ENCODE measurements at places on chromosomes 3 and 15.
A peak's percentile ranks its signal among the peaks of the same experiment; 100 is the strongest.

DNA sequence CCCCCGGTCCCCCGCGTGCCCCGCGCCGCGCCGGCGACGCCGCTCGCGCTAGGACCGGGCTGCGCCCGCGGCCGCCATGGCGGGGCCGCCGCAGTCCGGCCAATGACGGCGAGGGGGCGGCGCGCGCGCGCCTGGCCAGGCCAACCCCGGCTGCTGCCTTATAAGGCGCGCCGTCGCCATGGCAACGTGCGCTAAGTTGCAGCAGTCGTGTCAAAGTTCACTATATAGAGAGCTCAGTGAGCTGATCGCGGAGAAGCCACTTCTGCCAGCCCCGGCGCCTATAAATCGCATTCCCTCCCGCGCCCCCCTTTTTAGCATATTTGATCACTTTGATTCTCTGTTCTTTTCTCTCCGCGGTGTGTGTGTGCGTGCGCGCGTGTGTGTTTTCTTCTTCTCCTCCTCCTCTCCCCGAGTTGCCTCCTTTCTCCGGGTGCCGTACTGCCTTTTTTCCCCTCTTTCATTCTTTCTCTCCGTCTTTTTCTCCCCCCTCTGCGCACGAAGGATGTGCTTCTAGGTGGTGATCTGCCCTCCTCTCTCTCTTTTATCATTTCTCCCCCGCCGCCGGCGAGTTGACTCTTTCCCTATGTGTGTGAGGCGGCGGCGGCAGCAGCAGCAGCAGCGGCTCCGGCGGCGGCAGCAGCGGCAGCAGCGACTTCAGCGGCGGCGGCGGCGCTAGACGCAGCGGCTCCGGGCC is at the start of gene NR2F2:
Gene NR2F2 (plus strand): TSS at position 251 of the 694 bp plus-strand sequence. CDS start 1,406 bp downstream, outside the sequence.
- peak; percentile 53 for DNase-seq

GRCh38 chr3:171350364-171350763 is 109.8 kb downstream of the TNIK start:
- no peak for DNase-seq

GRCh38 chr3:52881871-52882270 is 15.5 kb downstream of the STIMATE start:
- no peak for DNase-seq

DNA sequence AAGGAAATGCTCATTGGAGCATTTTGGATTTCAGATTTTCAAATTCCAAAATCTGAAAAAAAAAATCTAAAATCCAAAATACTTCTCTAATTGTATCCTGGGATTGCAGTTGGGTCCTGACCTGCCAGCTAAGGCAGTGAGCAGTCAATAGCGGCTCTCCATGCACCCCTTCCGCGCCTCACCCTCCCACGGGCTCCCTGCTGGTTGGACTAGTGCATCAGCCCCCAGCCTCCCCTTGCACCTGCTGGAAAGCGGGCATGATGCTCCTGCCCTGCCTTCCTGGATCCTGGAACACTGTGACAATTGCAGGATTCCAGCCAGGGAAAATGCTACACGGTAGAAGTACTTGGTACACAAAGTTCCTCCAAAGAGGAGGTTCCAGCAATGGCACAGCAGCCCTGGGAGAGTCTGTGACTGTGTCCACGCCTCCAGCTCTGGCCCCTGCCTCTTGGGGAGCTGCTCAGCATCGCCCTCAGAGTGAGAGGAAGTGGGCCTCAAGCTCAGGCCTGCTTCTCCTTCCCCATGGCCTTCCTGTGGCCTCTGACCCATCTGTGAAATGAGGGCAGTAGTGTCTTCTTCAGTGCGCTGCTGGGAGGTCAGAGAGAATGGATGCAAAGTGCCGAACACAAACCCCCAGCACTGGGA is 39.5 kb upstream of the CHRNB4 start:
- DNase-seq, result no peak

GRCh38 chr15:47437491-47437890 is 279.8 kb upstream of the SEMA6D start:
- DNase-seq, result no peak

- DNase-seq, result no peak
These were observed 7.3 kb downstream of the TRA2B start for GRCh38 chr3:185930393-185931107.

DNA sequence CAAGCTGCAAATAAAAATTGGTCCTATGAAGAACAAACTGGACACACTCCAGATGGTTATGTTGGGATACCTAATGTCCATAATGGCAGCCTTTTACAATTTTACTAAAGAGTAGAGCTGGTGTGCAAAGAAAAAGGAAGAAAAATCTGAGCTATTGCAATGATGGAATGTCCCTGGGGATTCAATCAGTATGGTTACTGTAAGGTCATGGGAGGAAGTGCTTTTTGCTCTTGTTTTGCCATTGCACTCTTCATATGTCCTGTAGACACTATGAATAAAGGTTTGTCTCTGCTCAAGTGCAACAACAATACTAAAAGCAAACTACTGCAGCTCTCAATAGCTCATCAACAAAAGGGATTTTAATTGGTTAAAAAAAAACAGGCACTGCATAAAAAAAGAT is 5.4 kb downstream of the PFN2 start:
- no peak for DNase-seq

- DNase-seq, result no peak
These were observed 202.8 kb downstream of the TP63 start for GRCh38 chr3:189833996-189834395.

GRCh38 chr15:50880651-50881114 is 27.8 kb upstream of the AP4E1 start:
- DNase-seq, result no peak

- DNase-seq, result no peak
These were observed 309.2 kb downstream of the MAGI1 start for GRCh38 chr3:65729555-65729954.

DNA sequence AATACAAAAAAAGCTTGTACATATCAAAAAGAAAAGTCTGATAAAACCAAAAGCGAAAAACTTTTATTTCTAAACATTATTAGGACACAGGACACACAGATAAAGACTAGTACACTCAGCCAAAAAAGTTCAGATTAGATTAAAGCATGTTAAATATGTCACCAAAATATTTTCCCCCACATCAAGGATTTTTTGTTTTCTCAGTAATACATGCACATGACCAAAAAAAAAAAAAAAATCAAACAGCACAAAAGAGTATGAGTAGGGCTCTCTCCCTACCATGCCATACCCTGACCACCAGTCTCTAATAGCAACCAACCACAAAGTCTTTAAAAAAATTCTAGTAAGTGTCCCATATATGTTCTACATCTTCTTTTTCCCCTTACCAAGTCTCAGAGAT is 77.4 kb downstream of the LRRFIP2 start:
- no peak for DNase-seq

GRCh38 chr15:69668039-69668705 is 215.6 kb downstream of the RPLP1 start:
- DNase-seq, result no peak

DNA sequence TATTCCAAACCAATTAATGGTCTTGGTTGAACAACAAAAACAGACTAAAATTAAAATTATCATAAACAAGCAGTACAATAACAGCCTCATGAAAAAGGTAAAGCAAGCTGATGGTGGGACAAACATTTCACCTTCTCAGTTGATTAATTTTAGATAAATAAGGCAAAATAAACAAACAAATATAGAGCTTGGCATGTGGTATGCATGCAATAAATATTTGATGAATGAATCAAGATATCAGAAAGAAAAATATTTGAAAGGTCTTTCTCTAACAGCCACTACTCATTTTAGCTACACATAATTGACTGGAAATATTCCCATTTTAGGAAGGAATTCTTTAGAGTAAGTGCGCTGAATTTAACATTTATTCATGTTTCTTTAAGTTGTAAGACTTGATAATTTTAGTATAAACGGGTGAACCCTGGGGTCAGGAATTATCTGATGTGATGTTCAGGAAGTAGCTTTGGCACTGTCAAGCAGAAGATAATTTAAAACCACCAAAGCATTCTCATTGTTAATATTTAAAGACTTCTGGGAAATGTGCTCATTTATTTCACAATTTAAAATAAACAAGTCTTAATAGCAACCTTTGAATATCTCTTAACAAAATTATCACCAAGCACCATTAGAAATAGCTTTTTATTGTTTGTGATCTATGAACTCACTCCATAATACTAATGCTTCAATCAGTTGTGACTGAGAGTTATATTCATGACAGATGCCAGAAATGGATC is 372.3 kb upstream of the TGFBR2 start:
- no peak for DNase-seq

DNA sequence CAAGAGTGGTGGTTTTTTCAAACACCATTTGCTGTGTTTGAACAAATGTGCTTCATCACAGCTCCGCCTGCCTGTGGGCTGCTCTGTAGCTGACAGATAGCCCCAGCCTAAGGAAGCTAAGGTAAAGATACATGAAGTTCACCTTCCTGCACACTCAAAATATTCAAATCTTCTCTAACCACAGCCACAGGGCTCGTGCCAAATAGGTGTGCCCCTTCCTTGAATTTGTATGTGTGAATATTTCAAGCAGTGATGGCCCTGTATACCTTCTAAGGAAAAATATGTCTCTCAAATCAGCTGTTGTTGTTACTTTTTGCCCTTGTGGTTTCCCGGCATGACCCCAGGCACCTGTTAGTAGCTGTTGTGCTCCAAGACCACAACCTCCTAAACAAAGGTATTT is 92.8 kb downstream of the CCNL1 start:
- DNase-seq, result no peak

DNA sequence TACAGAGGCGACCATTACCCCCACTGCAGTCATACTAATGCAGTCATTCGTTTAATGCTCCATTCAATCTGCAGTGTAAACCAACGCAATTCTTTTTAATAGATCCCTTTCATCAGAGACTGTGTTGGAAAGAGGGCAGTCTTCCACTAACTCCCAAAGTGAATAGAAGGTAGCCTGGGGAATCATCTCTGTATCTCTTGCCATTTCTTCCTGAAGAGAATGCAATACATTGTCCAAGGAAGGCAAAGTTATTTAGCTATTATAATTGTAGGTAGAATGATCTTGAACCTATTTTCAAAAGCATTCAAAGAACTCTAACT is 1.3 kb upstream of the SLITRK3 start:
- no peak for DNase-seq

GRCh38 chr3:31027914-31028313 is 133.5 kb upstream of the GADL1 start:
- DNase-seq, result no peak

DNA sequence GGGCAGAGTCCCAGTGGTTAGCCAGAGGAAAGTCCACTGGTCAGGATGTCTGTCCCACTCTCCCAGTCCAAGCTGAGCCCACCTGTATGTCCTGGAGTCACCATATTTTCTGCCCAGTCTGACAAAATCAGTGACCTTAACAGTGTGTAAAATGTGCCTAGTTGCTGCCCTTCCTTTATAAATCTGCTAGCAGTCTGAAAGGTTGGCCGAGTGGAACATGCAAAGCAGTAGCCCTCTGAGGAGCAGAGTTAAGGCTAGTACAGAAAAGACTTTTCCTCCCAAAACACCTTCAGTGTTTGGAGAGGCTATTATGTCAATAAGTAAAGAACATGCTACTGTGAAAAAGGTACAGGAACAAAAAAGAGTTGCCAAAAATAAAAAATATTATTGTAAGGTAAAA is 15.3 kb downstream of the TTC21A start:
- no peak for DNase-seq

DNA sequence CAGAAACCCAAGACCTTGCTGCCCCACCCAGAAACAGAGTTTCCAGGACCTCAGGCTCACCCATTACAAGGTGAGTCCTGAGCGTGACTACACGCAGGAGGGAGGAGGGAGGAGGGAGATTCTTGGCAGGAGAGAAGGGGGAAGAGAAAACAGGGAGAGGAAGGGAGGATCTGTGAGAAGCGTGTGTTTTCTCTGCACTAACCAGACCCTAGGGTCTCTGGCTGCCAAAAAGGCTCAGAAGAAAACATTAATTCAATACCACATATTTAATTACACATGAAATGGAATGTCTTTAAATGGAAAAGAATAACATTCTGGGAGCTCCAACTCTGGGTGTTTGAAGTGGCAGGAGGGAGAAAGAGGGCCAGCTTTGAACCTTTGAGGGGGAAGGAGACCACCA is 309.0 kb downstream of the NTRK3 start:
- no peak for DNase-seq

DNA sequence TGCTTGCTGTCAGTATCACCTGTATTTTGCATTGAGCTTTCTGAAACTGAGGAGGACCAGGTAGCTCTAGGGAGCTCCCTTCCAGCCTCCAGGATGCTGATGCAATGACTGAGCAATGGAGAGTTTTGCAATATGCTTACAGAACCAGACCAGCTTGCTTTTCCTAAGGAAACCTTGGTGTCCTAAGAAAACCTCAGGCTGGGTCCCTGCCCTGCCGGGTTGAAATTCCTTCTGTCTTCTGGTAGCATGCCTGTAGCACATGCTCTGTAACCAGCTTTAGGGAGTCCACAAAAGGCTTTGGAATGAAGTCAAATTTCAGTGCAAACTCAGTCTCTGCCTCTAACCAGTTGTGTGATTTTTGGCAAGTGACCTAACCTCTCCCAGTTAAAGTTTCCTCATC is 65.8 kb upstream of the GSK3B start:
- no peak for DNase-seq

DNA sequence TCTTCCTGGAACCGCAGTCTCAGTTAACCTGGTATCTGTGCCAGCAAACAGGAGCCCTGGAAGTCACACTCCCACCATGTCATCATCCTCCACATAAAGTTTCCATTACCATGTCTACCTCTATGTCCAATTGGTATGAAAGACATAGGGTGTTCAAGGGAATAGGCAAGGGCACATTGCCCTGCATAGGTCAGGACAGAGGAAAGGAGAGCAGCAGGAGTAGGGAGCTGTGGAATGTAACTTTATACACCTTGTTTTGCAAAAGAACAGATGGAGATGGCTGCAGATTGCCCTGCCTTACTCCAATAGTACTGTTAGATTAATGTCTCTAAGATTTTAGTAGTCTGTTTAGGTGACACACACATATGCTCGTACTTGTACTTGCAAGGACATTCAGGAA is 1056.4 kb downstream of the NTRK3 start:
- DNase-seq, result no peak

- no peak for DNase-seq
These were observed 140.2 kb downstream of the CACNA2D3 start for GRCh38 chr3:54262541-54262940.

- no peak for DNase-seq
These were observed 37.3 kb upstream of the TTC14 start for GRCh38 chr3:180564676-180565075.

DNA sequence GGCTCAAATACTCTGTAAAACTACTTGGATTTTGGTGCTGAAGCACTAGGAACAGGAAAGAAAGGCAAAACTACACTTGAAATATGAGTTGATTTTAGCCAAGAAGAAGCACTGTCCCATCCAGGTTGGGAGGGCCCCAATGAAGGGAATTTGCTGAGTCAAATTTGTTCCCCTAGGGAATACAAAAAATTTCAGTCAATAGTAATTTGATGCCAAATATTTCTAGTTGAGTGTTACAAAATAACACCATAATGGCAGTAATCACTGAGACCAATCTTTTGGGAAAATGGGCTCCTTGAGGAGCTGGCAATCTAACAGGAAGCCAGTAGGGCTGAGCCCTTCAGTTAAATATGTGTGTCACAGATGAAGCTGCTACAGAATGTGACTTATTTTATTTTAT is 896.9 kb downstream of the DIPK2A start:
- no peak for DNase-seq

DNA sequence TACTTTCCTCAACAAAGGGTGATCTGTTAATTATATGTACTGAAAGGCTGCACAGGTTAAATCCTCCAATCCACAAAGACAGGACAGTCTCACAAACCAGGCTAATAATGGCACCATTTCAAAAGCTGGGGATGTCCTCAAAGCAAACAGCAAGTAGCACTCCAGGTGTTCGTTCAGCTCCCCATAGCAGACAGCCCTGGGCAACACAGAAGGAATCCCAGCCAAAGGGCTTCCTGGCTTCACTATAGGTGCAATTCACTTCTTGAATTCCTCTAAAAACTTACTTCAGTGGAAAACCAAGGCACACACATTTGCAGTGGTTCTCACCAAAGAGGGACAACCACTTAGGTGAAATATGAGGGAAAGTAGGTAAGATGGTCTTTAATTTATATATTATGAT is 166.7 kb downstream of the CTNNB1 start:
- DNase-seq, result no peak
